IPS DF 19.7 (cell line): ENCODE measurements at places on chromosomes 4 and X.
A peak's percentile ranks its signal among the peaks of the same experiment; 100 is the strongest.

DNA sequence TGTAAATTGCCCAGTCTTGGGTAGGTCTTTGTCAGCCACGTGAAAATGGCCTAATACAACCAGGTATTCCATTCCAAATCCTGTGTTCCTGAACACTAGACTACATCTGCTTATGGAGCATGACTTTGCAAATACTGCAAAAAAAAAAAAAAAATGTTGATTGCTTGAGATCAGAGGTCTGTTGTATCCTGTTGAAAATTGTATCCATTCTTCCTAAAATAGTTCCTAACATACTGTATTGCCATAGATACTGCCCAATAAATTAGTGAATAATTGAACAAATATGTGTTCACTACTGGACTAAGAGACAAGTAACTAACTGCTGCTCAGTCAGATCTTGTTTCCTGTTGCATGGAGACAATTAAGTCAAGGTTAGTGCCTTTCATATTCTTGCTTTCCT, 164.3 kb upstream of the PABPC4L start:
- no peak for DNase-seq

DNA sequence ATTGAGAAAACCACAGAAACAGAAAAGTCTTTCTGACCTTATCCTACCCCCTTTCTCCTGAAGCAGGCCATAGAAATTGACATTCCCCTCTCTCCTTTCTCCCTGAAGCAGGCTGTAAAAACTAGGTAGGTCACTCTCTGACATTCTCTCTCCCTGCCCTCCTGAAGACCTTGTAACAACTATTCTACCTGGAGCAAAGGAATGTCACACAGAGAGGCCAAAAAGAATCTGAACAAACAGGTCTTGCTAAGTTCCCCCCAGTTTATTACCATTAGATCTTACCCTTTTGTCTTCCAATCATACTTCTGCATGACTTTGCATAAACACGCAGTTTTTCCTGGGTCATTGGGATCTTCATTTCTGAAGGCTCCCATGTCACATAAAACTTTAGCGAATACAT, 198.3 kb upstream of the GYPA start:
- peak; percentile 3 for DNase-seq

- no peak for DNase-seq
Observed at GRCh38 chrX:123432361-123433150, 248.5 kb downstream of the GRIA3 start.

- no peak for DNase-seq
Observed at GRCh38 chrX:109826954-109827708, 94.1 kb upstream of the ACSL4 start.

GRCh38 chr4:84578540-84579402, 4.2 kb upstream of the CDS1 start:
- no peak for DNase-seq

- no peak for DNase-seq
Observed at GRCh38 chrX:95628796-95629195, 1055.8 kb upstream of the DIAPH2 start.

DNA sequence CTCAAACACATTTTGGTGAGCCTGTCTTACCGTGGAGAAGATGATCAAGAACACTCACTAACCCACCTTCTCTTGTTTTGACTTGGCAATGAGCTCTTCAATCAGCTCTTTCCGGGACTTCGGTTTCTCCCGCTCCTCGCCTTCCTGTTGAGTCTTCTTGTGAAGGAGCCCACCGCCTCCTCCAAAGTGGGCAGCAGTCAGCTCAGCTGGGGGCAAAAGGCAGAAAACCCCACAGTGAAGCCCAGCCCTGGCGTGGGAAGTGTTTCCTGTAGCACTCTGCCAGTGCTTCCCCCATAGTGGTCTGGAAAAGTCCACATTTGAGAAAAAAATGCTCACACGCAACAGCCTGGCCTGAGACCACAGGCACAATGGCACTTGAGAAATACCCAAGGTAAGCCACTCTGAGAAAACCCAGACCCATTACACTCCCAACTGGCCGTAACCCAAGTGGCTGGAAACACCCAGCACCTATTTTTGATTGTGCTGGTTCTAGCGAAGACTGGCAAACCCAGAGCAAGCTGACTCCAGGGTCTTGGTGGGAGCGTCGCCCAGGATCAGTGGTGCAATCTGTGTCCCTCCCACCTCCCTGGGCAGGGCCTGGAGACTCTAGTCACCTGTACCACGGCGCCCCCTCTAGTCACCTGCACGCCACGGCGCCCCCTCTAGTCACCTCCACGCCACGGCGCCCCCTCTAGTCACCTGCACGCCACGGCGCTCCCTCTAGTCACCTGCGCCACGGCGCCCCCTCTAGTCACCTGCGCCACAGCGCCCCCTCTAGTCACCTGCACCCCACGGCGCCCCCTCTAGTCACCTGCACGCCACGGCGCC, 8.6 kb downstream of the NOP14 start:
- DNase-seq = no peak

DNA sequence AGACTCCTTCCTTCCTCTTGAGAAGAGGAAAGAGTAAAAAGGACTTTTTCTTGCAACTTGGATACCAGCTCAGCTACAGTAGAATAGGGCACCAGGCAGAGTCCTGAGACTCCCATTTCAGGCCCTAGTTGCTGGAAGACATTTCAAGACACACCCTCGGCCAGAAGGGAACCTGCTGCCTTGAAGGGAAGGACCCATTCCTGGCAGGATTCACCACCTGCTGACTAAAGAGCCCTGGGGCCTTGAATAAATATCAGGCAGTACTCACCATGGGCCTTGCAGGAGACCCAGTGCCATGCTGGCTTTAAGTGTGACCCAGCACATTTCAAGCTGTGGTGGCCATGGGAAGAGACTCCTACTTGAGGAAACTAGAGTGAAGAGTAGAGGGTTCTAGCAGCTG, 317.6 kb downstream of the DKK2 start:
- DNase-seq = no peak

DNA sequence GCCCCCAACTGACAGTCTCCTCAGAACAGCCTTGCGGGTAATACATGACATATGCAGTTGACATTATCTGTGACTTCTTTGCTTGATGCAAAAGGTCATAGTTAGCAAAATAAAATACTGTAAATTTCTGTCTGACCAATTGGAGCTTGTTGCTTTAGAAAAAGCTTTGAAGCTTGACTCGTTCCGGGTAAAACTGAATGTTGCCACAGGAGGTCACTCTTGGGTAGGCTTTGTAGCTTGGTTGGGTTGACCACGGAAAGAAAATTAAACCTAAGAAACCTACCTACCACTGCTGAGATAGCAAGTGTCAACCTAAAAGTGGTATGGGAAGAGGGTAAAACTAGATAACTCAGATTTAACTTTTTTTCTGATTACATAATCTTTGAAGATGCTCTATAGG, 23.2 kb downstream of the PRPS2 start:
- DNase-seq = no peak

- DNase-seq = no peak
Observed at GRCh38 chrX:123481913-123482851, 250.7 kb downstream of the THOC2 start.

DNA sequence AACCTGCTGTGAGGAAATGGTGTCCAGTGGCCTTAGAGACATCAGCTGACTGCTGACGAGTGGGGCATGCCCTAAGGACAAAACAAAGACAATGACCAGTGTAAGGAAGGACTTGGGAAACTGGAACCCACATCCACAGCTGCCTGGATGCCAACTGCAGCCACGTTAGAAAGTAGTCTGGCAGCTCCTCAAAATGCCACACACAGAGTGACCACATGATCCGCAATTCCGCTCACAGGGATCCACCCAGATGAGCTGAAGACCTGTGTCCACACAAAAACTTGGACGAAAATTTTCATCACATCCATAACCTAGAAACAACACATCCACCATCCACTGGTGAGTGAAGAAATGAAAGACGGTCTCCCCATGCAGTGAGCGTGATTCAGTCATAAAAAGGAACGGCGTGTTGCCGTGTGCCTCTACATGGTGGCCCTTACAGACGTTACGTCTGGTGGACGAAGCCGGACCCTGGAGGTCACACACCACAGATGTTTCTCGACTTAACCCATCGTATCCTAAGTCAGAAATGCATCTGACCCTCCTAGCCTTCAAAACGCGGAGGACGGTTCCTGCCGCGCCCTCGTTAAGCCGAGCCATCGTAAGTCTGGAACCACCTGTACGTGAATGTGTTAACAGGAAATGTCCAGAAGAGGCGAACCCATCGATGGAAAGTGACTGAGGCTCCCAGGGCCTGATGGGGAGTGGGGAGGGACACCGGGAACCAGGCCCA, 40.6 kb upstream of the MXD4 start:
- DNase-seq = no peak

DNA sequence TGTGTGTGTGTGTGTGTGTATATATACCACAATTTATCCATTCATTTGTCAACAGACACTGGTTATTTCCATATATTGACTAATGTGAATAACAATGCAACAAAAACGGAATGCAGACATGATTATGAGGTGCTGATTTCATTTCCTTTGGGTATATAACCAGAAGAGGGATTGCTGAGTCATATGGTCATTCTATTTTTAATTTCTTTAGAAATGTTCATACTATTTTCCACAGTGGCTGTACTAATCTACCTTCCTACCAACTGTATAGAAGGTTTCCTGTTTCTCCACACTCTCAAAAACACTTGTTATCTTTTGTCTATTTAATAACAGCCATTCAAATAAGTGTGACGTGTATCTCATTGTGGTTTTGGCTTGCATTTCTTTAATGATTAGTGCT, 269.9 kb downstream of the OPHN1 start:
- DNase-seq = no peak

GRCh38 chrX:38368774-38369173, 16.4 kb downstream of the OTC start:
- DNase-seq = no peak

DNA sequence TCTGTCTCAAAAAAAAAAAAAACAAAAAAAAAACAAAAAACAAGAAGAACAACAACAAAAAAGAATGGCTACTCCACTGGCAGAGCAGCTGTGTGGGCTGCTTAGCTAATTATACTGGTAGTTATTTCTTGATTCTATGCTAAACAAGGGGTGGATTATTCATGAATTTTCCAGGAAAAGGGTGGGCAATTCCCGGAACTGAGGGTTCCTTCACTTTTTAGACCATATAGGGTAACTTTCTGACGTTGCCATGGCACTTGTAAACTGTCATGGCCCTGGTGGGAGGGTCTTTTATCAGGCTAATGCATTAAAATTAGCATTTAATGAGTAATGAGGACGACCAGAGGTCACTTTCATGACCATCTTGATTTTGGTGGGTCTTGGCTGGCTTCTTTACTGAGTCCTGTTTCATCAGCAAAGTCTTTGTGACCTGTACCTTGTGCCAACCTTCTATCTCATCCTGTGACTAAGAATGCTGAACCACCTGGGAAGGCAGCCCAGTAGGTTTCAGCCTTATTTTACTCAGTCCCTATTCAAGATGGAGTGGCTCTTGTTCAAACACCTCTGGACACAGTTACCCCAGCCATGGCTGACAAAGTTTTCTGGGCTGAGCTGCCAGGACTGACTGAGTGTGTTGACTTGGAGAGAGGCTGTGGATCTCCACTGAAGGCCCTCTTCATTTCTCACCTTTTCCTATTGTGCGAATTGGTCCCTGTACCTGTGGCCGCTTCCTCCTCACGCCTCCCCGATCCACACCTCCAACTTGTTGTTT, 1.3 kb upstream of the OCIAD2 start:
- no peak for DNase-seq

- no peak for DNase-seq
Observed at GRCh38 chr4:88953400-88953799, 103.6 kb downstream of the FAM13A start.

DNA sequence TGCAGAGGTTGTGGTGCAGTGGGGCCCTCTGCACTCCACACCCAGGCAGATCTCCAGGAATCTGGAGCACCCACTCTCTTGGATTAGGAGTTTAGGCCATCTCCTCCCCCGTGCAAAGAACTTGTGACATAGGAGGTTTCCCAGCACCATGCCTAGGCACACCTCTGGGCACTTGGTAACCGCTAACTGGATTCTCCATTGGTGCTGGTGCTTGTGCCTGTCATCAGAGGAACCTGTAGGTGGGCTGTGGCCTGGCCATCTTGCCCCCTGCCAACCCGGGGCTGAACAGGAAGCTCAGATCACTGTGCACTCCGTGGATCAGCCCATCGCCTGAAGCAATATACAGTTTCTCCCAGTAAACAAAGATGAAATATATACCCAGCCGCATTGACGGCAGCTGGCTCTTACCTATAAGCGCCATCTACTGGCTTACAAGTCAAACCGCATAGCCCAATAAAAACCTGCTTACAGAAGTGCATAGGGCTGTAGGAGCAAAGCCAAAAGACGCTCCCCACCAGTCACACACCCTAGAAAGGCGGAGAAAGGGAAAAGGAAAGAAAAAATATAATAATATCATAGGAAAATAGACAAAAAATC, 19.1 kb upstream of the TEX13B start:
- no peak for DNase-seq

DNA sequence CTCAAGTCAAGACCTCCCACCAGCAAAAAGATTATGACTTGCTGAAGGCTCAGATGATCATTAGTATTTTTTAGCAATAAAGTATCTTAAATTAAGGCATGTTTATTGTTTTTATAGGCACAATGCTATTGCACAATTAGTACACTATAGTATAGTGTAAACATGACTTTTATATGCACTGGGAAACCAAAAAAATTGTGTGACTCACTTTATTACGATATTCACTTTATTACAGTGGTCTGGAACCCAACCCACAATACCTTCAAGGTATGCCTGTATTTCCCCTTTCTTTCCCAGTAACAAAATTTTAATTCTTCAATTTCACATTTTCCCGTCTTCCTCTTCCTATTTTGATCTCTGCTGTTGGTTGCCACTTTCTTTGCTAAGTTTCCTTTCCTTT, 37.7 kb downstream of the ZCCHC12 start:
- no peak for DNase-seq

- DNase-seq = no peak
Observed at GRCh38 chrX:7889135-7889534, 38.1 kb downstream of the PNPLA4 start.

- DNase-seq = no peak
Observed at GRCh38 chrX:19695884-19696283, 180.6 kb upstream of the MAP3K15 start.

- no peak for DNase-seq
Observed at GRCh38 chr4:100461807-100462605, 55.8 kb downstream of the EMCN start.

- no peak for DNase-seq
Observed at GRCh38 chr4:121728798-121729226, 32.0 kb upstream of the ANXA5 start.

GRCh38 chrX:107627838-107628661, at the start of gene PRPS1:
Gene PRPS1, plus strand, starts transcription at chrX:107628510. Its CDS starts 119 bp downstream, at chrX:107628629.
- DNase-seq = peak; percentile 85

GRCh38 chr4:166501941-166502382, 628.9 kb downstream of the TLL1 start:
- peak; percentile 56 for DNase-seq

- no peak for DNase-seq
Observed at GRCh38 chr4:148693913-148694649, 251.9 kb upstream of the NR3C2 start.
